Activated gamma-delta T cell (primary cell): ENCODE measurements at places on chromosomes 6 and 20.

- no peak for DNase-seq
Measured at GRCh38 chr20:25541676-25542075, 43.7 kb downstream of the NINL start.

GRCh38 chr6:104908031-104908887 is 48.5 kb upstream of the HACE1 start:
- no peak for DNase-seq

GRCh38 chr6:72742001-72742673 is 120.3 kb downstream of the KCNQ5 start:
- DNase-seq, result no peak

GRCh38 chr20:20364593-20365479 is 3.1 kb upstream of the INSM1 start:
- DNase-seq, result no peak

DNA sequence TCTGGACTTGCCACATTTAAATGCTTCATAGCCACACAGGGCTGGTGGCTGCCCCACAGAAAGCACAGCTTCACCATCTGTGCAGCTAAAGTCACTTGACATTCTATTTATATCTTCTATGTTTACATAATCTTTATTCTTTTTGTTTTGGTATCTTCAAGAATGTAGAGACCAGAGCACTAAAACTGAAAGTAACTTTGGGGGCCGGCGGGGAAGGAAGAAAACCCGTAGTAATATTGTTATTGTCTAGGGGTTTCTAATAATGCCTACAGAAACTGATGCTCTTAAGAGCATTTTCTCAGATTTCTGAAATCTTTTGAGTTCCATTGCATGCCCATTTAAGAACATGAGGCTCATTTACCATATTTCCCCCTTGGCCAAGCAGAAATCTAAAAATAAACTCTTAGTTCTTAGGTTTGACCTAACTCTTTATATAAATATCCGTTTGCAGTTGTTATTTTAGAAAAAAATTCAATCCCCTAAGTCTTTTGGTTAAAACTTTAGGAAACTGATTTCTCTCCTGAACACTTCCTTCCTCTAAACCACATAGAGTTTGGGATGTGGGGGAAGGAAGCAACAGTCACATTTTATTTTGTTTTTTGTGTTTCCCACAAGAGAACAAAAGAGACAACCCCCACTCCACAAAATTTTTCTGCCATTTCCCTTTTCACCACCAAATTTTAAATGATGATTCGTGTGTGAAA is 207.6 kb downstream of the OGFRL1 start:
- no peak for DNase-seq

DNA sequence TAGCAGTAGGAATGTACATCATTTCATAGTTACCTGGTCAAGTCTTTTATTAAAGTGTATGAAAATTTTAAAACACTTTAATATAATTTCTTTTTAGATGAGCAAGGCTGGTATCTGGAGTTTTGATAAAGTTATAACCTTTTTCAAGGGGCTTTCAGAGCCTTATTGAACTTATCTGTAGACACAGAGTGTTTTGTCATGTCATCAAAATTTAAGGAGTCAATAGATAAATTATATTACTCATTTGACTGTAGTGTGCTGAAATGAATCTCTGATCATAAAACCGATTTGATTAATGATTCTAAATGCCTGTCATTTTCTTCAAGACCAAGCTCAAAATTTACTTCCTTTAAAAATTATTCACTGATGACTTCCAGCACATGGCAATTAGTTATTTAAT is 125.6 kb downstream of the ARID1B start:
- DNase-seq, result no peak

DNA sequence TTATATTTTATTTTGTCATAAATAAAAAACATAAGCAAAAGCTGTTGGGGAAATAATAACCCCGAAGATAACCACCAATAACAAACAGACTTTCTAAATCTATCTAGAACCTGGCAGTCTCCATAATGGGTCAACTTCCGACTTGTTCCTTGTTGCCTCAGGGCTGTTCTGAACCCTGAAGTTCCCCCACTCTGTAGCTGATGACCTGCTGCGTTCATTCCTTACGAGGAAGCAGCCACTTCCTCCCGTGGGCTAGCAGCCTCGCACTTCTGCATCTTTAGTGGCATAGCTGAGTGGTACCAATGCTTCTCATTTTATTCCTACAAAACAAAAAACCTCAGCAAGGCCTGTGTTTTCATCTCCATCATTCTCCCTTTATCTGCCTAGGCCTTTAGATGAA is 103.0 kb downstream of the PLEKHG1 start:
- DNase-seq, result no peak

DNA sequence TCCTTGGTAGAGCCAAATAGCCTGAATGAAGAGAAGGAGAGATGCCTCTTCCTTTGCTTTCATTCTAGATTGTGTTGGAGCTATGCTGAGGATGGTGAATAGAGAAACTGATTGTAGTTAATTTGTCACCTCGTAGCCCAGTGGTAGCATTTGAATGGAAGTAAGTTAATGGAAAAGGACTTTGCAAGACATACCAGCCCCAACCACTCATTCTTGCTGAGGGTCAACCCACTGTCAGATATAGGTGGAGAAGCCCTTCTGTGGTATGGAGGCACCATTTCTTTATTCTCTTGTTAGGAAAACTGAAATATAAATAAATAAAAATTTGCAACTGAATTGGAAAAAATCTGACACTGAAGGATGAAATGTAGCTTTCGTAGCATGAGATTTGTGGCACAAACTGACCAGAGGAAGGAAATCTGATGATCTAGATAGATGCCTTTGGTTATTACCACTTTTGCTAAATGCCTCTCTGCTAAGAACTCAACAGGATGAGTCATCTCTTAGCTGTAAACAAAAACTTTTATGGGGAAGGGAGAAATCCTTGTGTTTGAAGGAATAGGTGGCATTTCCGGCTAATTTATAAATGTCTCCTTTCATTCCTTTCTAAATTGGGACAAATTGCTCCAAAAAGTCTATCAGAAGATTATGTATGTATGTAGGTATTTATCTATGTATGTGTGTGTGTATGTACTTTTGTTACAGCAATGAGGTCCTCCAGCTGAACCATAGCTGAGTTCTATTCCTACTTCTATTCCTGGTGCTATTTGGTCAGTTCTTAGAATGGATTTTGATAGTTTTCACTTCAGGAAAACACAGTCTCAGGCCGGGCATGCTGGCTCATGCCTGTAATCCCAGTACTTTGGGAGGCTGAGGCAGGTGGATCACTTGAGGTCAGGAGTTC is 76.5 kb upstream of the SUPT3H start:
- DNase-seq, result no peak

DNA sequence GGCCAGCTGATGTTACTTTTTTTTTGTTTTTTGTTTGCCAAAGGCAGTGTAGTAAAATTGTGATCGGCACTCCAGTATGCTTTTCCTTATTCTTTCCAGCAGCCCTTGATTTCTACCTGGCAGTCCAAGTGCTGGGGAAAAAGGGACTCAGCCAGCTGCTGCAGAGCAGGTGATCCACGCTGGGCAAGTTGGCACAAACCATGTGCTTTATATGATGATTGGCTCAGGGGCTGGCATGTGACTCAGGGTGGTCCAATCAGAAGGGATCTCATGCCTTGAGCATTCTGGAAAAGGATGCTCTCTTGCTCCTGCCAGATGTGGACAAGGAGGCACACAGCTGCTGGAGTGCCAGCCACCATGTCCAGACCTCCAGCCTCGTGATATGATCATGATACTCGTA is 54.5 kb downstream of the SULF2 start:
- no peak for DNase-seq

DNA sequence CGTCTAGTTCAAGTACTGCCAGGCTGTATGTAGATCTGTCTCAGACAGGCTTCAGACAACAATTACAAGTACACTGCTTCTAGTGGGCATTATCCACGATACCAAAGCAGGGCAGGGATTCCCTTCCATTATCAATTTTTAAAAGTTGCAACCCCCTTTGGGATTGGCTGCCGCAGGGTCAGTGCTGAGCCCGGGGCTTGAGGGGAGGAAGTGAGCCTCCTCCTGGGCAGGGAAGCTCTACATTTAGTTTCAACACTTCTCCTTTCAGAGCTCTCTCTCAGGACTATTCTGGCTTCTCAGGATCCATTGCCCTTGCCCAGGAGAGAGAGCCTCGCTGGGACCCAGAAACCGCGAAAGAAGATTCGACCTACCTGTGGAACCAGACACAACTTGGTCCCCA is 1.5 kb downstream of the HTR1B start:
- no peak for DNase-seq

DNA sequence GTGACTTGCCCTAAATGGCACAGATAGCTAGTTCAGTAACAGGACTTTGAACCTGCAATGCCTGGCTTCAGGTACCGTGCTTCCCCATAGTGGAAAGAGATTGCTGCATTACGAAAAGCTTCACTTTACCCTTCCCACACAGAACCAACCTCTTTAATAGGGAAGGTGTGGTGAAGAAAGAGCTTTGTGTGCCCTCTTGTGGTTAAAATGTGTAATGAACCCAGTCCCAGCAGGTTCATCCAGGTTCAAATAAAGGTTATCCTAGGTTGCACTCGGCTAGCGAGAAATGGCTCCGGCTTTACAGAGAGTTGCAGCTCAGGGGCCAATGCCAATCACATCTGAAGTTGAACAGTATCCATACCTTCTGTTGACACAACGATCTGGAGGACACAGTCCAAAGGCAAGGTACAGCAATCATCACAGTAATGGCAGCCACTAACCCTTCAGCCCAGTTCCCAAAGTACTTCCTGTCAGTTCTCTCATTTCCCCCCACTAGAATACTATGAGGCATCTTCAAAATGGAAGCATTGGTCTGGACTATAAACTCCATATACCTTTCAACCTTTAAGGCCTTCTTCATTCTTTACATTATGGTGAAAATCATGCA is 3.0 kb downstream of the DEFB115 start:
- DNase-seq, result no peak

GRCh38 chr6:36908747-36909146 is 23.0 kb downstream of the C6orf89 start:
- DNase-seq, result no peak
